GM12892 (cell line): ENCODE measurements at places on chromosomes 1 and 21.

DNA sequence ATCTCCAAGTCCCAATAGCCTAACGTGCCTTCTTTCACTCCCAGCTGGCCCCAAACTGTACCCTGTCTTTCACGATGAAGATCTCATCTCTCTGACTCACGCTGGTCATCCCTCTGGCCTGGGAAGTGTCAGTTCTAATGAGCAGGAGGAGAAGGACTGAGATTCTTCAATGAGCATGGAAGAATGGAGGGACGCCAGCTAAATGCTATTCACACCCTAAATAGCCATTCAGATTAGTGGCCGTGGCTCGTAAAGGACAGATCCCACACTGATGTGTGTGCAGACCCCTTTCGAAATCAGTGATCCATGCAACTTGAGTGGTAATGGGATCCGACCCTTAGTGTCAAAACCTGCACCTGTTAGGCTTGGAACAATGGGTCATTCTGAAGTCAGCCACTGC lies 75.9 kb upstream of the SMYD2 start:
- DNase-seq: no peak

DNA sequence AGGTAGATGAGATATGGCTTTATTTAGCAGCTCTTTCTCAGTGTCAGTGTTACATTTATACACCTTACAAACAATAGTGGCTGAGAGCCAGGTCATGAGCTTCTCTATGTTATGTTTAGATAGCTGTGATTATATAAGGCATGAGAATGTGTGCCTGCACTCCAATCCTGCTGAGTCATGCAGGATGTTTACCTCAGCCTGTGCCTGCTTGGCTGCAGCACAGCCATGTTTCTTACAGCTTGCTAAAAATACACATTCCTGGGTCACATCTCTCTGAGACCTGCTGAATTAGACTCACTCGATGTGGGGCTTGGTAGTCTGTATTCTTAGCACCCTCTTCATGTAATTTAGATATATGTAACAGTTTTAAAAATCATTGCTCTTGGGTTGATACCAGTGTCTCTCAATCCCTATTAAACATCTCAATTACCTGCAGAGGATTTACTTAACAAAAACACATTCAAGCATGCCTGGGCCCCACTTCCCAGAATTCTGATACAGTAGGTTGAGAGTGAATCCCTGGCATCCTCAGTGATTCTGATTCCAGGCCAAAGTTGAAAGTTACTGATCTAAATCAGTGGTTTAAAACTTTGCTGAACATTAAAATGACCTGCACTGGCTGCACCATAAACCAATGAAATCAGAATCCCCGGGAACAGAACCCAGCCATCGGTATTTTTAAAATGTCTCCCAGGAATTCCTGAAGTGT lies 107.5 kb downstream of the GDAP2 start:
- DNase-seq: no peak

GRCh38 chr1:66452982-66453381 lies 81.0 kb upstream of the SGIP1 start:
- DNase-seq: no peak

DNA sequence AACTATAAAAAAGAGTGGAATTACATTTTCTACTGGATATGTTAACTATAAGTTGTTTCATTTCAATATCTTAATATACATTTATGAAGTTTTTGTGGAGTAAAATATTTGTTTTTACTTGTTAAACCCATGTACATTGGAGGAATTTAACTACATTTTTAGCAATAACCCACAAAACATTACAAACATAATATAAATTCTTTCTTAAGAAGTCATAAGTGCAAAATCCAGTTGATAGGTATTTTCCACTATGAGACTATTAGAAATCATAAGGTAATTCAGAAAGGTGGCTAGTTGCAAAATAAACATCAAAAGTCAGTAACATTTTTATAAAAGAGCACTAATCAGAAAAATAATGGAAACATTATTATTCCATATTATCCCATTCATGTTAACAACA lies 73.9 kb upstream of the RRP15 start:
- DNase-seq: no peak

- DNase-seq: no peak
Measured at GRCh38 chr1:19083081-19083480, 126.6 kb upstream of the IFFO2 start.

DNA sequence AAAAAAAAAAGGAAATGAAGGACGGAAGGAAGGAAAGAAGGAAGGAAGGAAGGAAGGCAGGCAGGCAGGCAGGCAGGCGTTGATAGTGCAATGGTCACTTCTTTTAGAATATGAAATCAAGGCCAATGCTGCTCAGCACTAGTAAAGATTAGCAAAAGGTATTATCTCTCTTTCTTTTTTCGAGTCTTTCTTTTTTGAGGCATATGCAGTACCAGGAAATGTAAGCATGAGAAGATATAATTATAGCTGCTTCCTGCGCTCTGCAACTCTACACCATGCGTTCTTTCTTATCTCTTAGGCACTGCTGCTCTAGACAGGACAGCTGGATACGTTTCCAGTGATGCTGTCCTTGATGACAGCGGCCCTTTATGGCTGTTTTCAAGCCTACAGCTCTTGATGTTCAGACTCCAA lies 1512.5 kb upstream of the B3GALT2 start:
- DNase-seq: no peak

DNA sequence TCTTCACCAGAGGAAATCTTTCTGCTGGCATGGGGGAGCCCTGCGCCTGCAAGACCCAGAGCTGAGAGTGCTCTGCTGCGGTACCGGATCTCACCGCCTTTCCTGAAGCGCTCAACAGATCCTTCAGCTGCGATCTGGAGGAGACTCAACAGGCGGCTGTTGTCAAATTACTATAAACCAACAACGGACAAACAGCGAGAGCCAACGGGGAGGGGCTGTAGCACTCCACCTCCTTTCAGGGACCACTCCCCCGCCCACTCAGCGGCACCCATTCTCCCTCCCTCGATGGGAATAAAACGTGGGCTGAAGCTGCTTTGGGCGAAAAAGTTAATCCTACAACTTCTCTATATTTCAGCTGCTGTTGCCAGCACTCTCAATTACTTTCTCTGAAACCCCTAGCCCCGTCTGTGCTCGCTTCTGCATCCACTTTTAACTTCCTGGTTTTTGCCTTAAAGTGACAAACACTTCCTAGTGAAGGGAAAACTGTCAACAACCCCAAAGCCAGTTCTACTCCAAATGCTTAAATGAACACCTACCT lies at the start of gene FMO5:
FMO5 (minus strand) TSS at position 147 of the 538 bp plus-strand sequence. CDS start 310 bp downstream, outside the sequence.
- DNase-seq: peak; percentile 42

DNA sequence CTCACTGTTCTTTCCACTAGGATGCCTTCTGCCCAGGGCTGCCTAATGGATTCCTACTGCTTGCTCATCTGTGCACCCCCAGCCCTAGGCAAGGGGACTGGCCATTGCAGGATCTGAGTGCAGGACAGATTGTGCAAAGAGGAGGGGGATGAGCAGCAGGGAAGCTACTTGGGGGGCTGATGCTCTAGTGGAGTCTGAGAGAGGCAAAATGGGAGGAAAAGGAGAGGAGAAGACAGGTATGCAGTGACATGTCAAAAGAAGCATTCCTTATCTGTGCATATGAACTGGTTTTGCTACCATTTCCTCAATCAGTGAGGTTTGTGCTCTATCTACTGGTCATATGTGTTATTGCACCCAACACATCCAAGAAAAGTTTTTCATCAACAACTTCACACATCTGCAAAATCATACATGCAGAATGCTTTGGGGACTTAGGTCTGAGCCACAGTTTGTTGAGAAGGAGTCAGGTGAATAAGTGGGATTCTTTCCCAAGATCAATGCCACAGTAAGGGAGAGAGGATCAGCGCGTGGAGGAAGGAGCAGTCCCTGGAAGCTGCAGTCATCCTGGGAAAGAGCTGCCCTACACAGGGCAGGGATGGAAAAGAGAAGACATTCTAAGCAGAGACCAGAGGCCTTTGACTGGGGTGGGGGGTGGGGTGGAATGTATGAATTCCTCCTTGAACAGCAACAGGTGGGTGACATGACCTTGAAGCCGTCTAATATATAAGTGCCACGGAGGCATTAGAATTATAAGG lies 14.4 kb downstream of the SLC5A9 start:
- DNase-seq: no peak

DNA sequence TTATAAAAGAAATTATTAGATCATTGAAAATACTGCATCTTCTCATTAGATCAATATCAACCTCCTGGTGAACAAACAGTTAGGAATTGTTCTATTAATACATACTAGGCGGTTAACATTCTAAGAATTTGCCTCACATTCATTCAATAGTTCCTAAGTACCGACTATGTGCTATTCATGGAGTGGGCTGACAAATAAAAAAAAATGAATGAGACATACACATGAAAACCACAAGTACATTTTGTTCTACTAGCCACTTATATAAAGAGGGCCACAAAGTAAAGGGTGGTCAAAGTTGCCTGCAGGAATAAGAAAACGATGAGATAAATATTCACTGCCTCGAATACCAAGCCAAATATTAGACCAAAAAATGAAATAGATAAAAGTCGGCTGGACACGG lies 294.4 kb downstream of the SDCCAG8 start:
- no peak for DNase-seq

DNA sequence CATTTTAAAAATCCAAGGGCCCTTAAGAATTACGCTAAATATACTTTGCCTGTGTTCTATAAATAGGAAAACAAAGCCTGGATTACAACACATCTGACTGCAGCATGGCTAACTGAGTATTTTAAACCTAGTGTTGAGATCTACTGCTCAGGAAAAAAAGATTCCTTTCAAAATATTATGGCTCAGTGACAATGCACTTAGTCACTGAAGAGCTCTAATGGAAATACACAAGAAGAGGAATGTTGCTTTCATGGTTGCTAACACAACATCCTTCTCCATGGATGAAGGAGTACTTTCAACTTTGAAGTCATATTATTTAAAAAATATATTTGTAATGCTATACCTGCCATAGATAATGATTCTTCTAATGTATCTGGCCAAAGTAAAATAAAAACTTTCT lies 248.3 kb upstream of the NEGR1 start:
- DNase-seq: no peak

- peak; percentile 29 for DNase-seq
Measured at GRCh38 chr1:92784021-92784638, 778 bp downstream of the EVI5 start.
